Fibroblast of skin of scalp (primary cell): ENCODE measurements at places on chromosomes 7 and 10.
A peak's percentile ranks its signal among the peaks of the same experiment; 100 is the strongest.

GRCh38 chr7:31074120-31074383, 21.9 kb downstream of the ADCYAP1R1 start:
- DNase-seq = peak; percentile 8

GRCh38 chr10:103053659-103054581, 135.8 kb downstream of the CNNM2 start:
- peak; percentile 72 for DNase-seq

DNA sequence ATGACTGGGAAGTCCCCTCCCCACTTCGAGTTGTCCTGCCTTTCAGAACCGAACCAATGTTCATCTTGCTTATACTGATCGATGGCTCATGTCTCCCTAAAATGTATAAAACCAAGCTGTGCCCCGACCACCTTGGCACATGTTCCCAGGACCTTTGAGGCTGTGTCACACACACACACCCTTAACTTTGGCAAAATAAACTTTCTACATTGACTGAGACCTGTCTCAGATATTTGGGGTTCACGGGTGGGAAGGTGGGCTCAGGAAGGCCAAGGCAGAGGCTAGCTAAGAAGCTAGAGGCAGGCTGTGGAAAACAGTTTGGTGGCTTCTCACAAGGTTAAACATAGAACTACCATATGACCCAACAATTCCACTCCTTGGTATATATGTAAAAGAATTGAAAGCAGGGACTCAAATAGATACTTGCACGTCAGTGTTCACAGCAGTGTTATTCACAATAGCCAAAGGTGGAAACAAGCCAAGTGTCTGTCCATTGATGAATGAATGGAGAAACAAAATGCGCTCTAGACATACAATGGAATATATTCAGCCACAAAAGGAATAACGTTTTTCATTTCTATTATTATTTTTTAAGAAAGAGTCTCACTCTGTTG, 15.4 kb downstream of the PRF1 start:
- DNase-seq = no peak

DNA sequence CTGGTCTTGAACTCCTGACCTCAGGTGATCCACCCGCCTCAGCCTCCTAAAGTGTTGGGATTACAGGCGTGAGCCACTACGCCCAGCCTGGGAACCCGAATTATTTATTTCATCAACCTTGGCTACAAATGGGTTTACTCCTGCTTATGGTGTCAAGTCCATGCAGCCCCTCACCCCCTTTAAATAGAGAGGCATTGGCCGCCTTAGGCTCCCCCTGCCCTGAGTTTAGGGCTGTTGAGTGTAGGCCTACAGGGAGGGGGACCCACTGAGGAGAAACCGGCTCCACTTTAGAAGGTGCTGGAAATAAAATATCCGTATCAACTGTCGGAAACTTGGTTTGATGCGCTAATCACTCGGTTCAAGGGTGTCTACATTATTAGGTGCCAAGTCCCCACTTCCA, 8.7 kb upstream of the SP8 start:
- DNase-seq = no peak
